ENCODE measurements at places on chromosomes 1 and 21. TPM values are rescaled to one million over a fixed set of nuclear protein-coding genes. Genes with fewer than 3 reads are reported as not detected.

Gene EPHB2
- total RNA-seq, result 0.09 TPM

Gene VPS45
- total RNA-seq, result 34.7 TPM

Gene MIB2
- 40.0 TPM for total RNA-seq

Gene PDPN
- not detected for total RNA-seq

Gene TSPAN2
- 1.2 TPM for total RNA-seq

Gene ZNF683
- 7.0 TPM for total RNA-seq

Gene SLC9C2
- not detected for total RNA-seq

Gene SMIM1
- not detected for total RNA-seq

Gene AGPAT3
- total RNA-seq, result 94.3 TPM

Gene MYBPH
- total RNA-seq, result not detected

Gene NFIA
- 0.80 TPM for total RNA-seq

Gene DENND2C
- 0.29 TPM for total RNA-seq
